Activated CD4-positive, alpha-beta T cell treated with anti-CD3 and anti-CD28 coated beads, Interleukin-2, amount 10 ng/mL, durations not matched to agents 7 days and 5 days (primary cell): ENCODE measurements at places on chromosomes 6 and 20. TPM values are rescaled to one million over a fixed set of nuclear protein-coding genes. Genes with fewer than 3 reads are reported as not detected.

GRCh38 chr6:41193171-41193734 is 7.7 kb downstream of the TREML2 start:
- DNase-seq, result no peak

DNA sequence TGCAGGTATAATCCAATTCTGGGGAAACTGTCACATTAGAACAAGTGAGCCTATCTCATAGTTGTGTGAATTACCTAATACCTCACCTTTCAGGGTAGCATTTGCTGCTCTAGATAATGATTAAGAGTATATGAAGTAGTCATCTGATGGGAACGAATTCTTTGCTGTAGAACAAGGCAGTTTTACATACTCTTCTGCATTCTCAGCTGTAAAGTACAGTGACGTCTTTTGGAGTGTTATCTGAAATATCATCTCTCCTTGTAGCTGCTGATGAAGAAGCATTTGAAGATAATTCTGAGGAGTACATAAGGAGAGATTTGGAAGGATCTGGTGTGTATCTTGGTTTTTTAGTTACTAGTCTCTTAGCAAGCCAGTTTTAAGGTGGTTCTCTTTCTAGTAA is 28.4 kb downstream of the CSE1L start:
- no peak for DNase-seq

The PI16 gene
- total RNA-seq, result 15.1 TPM

- DNase-seq, result no peak
Measured at GRCh38 chr20:9594284-9594875, 80.0 kb downstream of the LAMP5 start.

The ZFP57 gene
- total RNA-seq, result not detected

The COL11A2 gene
- 1.4 TPM for total RNA-seq

GRCh38 chr6:12114055-12114503 is 102.0 kb downstream of the HIVEP1 start:
- no peak for DNase-seq

The BMP7 gene
- total RNA-seq, result not detected

DNA sequence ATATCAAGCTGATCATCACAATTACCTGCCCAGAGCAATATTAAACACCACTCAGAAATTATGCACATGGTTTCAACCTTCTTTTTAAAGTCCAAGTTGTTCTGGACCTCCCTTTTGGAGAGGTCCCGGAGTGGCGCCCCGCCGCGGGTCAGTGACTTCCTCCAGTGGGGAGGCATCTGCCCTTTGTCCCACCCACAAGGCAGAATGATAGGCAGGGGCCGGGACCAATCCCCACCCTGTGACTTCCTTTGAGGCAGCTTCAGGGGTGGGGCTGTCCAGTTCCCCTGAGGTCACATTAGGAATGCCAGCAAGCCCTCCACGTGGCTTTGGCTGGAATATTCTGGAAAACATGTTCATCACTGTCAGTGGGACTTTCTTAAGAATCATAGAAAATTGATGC is 207.0 kb downstream of the ANKRD60 start:
- no peak for DNase-seq

GRCh38 chr20:52279706-52280105 is 88.1 kb upstream of the ZFP64 start:
- no peak for DNase-seq

DNA sequence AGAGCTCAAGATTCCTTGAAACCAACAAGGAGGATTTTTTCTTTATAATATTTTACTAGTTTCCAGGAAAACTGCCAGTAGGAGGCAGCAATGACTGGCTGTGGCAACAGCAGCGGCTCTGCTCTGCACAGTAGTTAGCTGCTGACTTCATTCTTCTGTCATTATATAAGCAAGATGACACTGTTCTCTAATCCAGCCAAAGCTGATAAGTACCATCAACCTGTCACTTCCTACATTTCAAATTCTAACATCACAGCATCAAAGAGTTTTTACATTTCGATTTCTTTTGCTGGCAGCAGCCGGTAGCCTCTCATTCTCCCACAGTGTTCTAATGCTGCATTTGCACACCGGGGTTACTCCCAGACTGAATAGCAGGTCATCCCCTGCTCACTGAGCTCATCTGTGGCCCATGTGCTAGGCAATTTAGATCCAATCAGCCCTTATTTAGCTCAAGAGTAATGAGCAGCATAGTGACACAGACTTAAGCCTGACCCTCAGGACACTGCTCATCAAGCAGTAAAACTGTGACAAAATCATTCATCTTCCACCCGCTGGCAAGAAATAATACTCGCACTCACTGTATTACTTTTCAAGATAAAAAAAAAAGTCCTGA is 67.8 kb downstream of the MMS22L start:
- no peak for DNase-seq

DNA sequence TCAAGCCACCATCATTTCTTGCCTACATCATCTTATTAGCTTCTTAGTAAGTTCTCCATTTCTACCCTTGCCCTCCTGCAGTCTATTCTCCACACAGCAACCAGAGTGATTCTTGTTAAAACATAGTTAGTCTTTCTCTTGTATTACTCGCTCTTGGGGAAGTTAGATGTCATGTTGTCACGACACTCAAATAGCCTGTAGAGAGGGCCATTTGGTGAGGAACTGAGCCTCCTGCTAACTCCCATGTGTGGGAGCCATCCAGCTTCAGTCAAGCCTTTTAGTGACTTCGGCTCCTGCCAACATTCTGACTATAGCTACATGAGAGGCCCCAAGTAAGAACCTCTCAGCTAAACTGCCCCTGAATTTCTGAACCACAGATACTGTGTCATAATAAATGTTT is 395.4 kb downstream of the CDC5L start:
- no peak for DNase-seq

DNA sequence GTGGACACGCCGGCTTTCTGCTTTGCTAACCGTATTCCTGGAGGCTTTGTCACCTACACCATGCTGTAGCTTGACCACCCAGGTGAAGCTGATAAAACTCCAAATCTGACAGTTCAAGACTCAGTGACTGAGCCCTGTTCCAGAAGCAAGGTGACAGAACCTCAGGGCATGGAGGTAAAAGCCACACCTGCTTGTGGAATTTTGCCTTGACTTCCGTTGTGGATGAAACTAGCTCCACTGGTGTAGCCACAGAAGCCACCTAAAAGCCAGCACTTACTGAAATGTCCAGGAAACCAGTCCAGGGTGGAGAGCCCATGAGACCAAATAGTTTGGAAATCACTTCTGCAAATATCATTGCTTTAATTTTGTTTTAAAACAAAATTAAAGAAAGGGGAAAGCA is 11.0 kb downstream of the CST8 start:
- DNase-seq, result no peak

DNA sequence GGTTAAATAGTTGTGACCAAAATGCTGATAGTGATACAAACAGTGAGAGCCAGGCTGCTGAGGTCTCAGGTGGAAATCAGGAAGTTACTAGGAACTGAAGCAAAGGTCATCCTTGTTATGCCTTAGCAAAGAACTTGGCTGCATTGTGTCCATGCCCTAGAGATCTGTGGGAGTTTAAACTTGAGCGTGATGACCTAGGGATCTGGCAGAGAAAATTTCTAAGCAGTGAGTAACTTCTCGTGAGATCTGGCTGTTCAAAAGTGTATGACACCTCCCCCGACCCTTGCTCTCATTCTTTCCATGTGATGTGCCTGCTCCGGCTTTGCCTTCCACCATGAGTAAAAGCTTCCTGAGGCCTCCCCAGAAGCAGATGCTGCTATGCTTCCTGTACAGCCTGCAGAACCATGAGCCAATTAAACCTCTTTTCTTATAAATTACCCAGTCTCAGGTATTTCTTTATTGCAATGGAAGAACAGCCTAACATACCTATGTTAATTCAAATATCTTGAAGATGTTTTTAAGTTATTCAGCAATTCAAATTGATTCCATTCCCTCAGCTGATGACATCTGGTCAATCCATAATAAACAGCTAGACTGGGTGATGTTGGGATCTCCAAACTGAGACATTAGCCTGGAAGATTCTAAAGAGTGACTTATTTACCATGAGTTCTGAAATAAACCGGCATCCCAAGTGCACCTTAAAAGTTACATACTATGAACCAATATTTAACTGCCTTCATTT is 33.8 kb downstream of the KIF16B start:
- no peak for DNase-seq

DNA sequence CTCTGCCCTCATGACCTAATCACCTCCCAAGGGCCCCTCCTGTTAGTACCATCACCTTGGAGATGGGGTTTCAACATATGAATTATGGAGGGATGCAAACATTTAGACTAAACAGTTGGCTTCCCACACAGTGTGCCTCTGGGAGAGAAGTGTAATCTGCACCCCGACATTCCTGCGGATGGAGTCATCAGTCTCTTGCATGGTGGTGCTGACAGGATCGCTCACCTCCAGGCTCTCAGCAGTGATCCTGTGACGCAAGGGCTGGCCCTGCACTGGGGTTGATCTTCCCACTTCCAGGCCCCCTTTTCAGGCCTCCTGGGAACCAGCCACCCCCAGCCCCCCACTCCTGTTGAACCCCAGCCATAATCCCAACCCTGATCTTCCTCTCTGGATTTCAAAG is 16.0 kb upstream of the PI16 start:
- DNase-seq, result no peak

GRCh38 chr6:157732007-157732406 is 91.0 kb upstream of the SNX9 start:
- no peak for DNase-seq

DNA sequence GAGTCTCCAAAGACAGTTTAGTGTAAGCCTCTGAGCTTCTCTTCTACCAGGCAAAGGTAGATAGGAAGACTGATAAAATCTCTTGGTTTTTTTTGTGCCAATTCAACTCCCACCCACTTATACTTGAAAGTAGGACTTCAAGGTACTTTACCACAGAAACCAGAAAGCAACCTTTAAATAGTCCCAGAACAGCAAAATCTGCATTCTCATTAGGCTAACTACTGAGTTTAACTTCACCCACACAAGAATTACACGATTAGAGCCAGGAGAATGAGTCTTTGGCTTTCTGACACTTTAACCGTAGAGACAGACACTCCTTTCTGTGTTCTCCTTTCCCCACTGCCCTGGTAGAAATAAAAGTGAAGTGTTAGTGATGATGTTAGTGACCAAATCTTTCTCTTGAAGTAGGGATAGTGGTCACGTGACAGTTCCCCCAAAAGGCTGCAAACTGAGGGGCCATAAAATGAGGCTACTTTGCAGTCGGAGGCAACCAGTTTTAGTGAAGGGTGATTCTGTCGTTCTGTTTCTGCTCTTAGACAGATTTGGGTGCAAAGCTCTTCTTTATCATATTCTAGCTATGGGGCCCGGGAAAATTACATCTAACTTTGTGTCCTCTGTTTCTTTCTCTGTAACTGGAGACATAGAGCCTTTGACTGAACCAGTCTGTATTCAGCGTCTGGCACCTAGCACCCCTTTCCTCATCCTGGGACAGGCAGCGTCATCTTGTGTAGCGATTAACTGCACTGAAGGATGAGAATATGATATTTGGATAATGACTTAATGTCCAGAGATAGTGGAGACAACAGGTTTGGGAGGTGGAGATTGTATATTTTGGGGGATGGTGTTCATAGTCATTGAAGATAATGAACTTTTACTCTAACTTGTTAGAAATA is 206.4 kb upstream of the CITED2 start:
- DNase-seq, result no peak

The EPPIN gene
- not detected for total RNA-seq

The SIRPD gene
- total RNA-seq, result 0.17 TPM

DNA sequence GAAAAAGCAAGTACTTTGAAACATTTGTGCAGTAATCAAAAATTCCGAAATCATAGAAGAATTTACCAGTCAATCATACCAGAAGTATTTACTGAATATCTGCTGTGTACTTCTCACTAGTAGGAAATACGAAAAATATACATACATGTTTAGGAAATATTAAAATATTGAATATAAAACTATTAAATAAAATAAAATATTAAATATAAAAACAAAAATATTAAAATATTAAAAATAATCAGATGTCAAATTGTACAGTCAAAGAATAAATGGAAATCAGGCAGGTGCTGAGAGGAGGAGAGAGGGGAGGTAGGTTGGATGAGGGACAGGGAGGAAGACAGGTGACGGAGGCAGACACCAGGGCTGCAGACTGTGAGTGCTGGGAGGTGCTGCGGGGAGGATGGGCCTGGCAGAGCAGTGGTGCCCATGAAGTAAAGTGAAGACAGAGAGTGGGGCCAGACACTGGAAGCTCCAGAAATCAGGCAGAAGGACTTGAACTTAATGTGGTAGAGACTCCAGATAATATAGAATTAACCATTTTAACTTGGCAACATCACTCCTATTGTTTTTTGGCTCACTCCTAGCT is 55.9 kb downstream of the PRKN start:
- DNase-seq, result no peak
